Neuronal stem cell (in vitro differentiated cells): ENCODE measurements at places on chromosomes 5 and 9.
A peak's percentile ranks its signal among the peaks of the same experiment; 100 is the strongest.

GRCh38 chr5:132416306-132417009, 46.9 kb downstream of the SLC22A5 start:
- no peak for DNase-seq

GRCh38 chr5:179812135-179812825, 5.6 kb upstream of the MGAT4B start:
- no peak for DNase-seq

DNA sequence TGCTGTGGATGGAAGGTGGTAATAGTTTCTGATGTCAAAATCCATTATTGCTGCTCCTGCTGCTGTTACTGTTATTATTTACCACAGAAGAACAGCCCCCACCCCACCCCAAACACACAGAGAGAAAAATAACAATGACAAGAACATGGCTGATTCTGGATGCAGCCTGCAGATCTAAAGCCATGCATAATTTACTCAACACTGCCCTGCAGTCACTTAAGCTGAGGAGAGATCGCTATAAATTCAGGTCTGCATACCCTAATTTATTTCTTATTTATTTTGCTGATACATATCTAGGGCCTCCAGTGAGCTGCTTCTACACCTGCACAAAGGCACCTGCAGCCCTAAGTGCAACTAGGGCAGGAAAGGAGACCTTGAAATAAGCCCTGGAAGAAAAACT, 132.0 kb downstream of the TRIM32 start:
- DNase-seq, result no peak

DNA sequence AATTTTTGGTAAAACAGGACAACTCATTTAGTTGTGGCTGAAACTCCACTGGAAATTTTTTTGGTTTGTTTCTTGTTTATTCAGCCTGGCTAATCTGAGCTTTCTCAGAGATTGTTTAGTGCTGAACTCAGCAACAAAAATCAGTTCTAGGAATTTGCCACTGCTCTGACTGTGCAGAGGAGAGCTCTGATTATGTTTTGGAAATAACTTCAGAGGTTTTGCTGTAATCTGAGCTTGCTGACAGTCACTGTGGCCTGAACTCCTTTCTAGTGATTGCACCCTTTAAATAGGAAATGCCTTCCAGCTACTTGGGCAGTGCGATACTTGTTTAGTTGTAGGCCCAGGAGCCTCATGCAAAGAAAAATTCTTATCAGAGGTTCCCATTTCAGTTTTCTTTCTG, 60.2 kb downstream of the OSTF1 start:
- no peak for DNase-seq

- DNase-seq, result no peak
These were observed 190.7 kb upstream of the SLC27A6 start for GRCh38 chr5:128774605-128775004.

DNA sequence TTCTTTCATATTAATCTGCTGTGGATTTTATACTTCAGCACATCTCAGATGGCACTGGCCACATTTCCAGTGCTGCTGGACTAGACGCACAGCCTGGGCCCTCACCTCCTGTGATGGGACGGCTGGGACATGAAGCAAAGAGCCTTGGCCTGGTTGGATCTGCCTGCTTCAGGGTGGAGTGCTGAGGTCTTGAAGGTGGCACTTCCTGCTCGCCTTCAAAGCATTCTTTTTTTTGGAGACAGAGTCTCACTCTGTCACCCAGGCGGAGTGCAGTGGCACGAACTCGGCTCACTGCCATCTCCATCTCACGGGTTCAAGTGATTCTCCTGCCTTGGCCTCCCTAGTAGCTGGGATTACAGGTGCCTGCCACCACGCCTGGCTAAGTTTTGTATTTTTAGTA, 73.1 kb downstream of the RAPGEF1 start:
- DNase-seq, result no peak

DNA sequence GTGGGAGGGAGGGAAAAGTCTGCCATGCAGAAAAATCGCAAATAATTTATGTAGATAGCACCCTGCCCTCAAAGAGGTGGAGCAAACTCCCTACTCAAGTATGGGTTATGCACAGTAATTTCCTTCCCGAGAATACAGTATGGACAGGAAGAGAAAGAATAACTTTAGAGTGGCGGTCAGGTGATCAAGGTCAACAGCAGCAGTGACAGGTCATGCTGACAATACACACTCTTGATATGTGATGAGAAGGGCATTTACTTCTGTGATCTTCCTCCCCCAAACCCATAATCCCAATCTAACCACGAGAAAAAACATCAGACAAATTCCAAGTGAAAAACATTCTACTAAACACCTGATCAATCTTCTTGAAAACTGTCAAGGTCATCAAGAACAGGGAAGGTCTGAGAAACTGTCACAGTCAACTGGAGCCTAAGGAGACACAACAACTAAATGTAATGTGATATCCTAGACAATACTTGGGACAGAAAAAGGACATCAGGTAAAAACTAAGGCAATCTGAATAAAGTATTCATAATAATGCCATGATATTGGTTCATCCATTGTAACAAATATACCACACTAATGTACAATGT, 11.7 kb downstream of the BICD2 start:
- no peak for DNase-seq

DNA sequence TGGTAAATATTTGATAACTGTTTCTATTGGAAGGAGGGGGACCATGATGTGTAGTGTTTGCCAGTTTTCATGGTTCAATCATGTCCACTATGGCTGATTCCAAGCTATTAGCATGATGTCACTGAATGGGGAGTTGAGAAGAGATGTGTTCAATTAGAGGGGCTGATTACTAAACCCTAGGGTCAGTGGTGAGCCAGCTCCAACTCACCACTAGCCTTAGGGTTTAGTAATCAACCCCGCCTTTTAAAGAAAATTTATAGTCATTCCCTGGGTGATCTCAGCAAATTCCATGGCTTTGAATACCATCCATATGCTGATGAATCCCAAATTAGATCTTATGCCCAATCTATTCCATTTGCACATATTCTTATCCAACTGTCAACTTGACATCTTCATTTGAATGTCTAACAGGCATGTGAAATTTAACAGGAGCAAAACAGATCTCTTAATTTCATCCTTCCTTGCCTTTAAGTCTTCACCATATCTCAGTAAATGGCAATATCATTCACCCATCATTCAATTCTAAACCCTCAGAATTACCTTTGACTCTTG, 98.8 kb downstream of the GCNT1 start:
- no peak for DNase-seq

- no peak for DNase-seq
These were observed 315.2 kb downstream of the ARHGAP26 start for GRCh38 chr5:143085319-143085917.

DNA sequence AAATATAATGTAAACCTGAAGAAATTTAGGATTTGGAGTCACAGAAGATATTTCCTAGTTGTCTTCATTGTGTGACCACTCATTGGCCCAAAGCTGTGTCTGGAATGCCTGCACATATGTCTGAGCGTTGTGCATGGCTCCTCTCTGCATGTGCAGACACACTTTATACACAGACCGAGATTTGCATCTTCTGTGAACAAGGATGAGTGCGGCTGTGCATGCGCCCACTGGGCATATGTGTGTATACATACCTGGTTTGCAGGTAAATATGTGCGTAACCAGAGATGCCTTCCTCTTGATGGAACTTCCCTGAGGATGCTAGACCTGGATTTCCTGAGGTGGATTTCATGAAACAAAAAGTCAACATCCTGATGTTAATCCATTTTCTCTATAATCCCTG, 19.1 kb downstream of the PHF2 start:
- DNase-seq, result no peak

- DNase-seq, result no peak
These were observed 354.5 kb upstream of the ZNF608 start for GRCh38 chr5:125100951-125101350.

DNA sequence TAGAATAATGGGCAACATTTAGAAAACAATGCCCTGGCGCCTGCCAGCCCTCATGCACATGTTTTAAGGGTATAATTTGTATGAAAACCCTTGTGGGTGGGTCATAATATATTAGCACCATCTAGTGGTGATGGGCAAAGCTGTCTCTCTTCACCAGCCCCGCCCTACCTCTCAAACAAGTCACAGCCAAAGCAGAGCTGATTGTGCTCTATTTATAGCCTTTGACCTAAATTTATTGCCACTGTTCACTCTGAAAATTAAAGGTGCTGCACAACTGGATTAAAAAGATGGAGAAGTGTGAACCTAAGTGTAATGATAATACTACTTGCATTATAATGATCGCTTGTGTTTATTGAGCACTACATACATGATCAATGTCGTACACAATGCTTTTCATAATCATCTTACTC, 131.9 kb upstream of the ANKH start:
- DNase-seq, result peak; percentile 14

GRCh38 chr5:133052317-133053175, 733 bp downstream of the HSPA4 start:
- DNase-seq, result no peak

DNA sequence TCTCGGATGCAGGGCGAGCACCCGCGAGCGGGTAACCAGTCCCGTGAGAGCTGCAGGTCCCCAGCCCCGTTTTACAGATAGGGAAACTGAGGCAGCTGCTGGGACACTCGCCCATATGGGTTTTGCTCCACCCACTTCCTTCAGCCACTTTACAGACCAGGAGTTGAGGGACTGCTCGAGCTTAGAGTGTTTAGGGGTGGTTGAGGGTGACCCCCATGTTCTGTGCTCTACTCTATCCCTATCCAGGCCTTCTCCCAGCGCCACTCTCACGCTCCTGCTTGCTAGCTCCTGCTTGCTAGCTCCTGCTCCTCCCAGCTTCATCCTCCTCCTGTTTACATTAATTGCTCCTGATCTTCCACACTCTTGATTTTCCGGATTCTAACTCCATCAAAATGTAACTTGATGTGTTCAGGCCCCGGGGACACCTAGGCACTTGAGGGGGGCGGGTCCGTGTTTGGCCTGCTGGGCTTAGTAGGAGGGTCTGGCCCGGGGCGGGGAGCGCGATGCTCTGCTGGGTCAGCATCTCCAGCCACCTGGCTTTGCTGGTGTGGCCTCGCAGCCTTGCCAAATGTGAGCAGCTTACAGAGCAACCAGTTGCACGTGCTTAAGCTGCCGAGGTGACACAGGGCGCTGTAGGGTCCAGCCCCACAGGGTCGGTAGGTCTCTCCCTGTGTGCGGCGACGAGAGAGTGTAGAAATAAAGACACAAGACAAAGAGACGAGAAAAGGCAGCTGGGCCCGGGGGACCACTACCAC, 1.5 kb upstream of the PTGES2 start:
- no peak for DNase-seq

DNA sequence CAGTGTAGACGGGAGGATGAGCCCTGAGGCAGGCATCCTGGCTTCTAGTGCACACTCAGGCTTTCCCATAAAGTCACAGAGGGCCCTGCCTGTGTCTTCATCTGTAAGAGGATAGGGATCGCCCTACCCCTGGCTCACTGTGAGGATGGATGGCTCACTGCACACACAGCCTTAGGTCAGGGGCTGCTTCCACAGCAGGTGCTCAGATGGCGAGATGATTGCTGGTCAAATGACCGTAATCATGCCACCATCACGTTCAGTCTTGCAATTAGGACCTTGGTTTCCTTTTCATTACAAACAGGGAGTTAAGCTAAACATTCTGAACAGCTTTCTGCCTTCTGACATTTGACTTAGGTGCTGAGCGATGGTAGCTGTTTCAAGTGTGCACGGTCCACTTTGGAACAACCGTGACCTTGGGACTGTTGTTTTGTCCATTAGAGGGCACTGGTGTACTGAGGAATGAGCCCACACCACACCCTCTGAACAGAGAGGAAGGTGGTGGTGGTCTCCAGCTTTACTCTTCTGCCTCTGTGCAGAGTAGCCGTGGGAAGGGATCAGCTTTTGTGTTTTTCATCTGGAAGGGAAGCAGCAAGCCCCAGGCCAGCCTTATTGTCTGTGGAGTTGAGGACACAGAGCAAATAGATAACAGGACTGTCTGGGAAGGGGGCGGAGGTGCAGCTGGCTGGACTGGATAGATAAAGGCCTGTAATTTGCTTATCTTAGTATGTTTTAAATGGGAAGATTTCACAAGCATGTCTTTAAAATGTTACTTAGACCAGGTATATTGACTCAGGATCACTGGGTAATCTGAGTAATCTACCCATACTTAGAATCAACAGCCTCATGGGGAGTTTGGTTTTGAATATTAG, 183.1 kb downstream of the TRIO start:
- DNase-seq, result no peak

- no peak for DNase-seq
These were observed 1879.9 kb upstream of the ACO1 start for GRCh38 chr9:30504502-30504905.

- no peak for DNase-seq
These were observed 142.7 kb downstream of the PAX5 start for GRCh38 chr9:36891341-36891811.

DNA sequence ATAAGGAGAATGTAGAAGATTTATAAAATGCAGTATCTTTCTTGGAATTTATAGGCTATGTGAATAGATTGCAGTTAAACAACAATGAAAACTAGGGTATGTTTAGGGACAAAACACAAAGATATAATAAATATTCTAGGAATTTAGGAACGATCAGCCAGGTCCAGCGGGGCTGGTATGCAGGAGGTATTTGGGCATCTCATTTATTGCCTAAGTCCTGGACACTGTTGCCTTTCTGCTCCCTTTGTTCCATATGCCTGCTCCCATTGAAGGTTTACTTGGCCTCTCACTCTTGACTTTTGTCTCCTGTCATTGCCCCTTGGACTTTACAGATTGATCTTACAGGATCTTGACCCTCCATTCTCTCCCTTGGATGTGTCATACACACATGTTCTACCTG, 55.9 kb downstream of the SNX24 start:
- no peak for DNase-seq

DNA sequence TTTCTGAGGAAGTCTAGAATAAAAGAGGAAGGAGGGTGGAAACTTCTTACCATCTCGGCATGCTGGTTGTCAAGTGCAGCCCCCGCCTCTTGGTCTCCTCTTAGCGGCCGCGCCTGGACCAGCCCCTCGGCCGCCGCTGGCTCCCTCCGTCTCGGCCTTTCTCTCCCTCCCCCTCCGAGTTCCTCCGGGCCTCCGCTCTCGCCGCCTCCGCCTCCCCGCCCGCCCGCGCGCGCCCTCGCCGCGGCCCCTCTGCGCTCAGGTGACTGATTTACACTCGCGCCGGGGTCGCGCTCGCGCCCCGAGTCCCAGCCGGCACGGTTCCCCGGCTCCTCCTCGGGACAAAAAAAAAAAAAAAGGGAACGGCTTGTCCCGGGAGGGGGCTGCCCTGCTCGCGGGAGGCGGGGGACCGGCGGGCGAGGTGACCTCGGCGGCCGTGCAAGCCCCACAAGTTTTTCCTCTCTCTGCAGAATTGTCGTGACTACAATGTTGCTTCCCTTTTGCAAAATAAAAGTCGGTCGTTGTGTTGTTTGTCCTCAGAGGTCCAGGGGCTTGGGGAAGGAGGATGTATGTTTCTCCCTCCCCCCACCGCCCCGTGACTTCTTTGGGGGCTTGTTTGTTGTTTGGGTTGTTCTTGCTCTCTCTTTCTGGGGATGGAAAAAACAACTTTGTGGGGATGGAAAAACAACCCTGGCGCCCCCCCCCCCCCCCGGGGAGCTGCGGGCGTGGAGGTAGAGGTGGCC, at the start of gene BNC2:
Gene BNC2 (minus strand): TSS at position 75 of the 740 bp plus-strand sequence. CDS start 22 bp downstream, at position 53.
- peak; percentile 73 for DNase-seq

GRCh38 chr9:129451089-129451656, 169.7 kb downstream of the C9orf50 start:
- DNase-seq, result no peak

GRCh38 chr5:148913985-148914431, 87.6 kb downstream of the ADRB2 start:
- peak; percentile 12 for DNase-seq

- DNase-seq, result no peak
These were observed 10.4 kb upstream of the ANKRD33B start for GRCh38 chr5:10553476-10553875.
